ENCODE measurements at places on chromosomes 5 and 9.

DNA sequence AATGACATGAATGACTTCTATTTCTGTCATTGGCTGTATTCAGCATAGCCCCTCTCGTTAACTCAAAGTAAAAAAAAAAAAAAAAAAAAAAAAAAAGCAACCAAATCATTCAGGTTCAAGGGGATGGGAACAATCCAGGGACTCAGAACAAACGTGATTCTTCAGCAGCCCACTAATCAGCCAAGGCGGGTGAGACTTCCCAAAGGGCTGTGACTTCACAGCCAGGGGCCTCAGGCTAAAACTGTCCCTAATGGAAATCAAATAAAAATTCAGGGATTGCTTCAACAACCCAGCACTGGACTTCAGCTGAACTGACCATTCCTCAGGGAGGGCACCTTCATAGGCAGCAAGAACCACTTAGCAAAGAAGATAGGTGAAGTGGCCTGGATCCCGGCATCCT is 86.2 kb upstream of the FAM169A start:
- no peak for DNase-seq

GRCh38 chr9:21653091-21653490 is 149.3 kb upstream of the MTAP start:
- no peak for DNase-seq

DNA sequence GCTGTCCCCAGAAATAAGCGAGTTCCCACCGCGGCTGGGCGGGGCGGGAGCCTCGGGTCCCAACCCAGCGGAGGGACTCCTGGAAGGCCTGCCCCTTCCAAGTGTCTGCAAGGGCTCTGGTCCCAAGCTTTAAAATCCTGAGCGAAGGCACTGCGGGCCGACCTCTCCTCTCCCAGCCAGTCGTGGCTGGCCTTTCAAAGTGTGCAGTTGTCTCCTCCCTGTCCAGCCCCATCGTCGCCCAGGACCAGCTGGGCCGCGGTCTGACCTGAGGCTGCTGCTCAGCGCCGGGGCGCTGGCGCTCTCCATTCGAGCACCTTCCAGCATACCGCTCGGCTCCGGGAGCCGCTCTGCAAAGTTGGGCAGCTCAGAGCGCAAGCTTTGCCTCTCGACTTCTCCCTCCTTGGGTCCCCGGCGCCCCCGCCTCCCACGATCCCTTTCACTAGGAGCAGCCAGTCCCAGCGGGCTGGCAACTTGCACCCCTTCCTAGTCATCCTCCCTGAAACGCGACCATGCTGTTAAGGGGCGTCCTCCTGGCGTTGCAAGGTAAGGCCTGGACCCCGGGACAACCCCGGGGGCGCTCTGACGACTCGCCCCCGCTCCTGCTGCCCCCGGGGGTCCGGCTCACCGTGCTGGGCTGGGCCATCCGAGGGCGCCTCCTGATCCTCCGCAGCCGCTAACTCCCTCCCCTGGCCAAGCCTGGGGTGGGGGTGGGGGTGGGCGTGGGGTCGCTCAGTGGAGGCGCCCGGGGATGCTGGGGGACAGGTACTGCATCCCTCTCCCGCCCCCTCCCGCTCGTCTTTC is at the start of gene MAMDC2:
Gene MAMDC2, plus strand, starts transcription at position 160 of the 801 bp plus-strand sequence. Its CDS starts 350 bp downstream, at position 510.
- DNase-seq: peak; percentile 81

DNA sequence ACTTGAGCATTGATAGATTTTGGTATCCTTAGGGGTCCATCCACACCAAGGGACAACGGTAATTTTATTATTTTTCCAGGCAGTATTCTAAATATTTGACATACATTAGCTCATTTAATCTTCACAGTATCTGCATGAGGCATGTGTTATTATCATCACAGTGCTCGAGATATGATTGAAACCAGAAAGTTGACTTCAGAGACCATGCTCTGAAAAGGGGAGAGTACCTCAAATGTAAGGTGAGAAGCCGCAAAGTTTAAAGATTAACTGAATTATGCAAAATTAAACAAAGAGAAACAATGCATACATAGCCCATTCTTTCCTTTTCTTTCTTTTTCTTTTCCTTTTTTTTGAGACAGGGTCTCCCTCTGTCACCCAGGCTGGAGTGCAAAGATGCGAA is 104.1 kb downstream of the SLC25A46 start:
- DNase-seq: no peak

GRCh38 chr9:117138231-117138630 is 276.6 kb downstream of the ASTN2 start:
- no peak for DNase-seq

GRCh38 chr5:81794226-81794625 is 43.3 kb upstream of the SSBP2 start:
- no peak for DNase-seq

- DNase-seq: no peak
These were observed 155.7 kb upstream of the GPR151 start for GRCh38 chr5:146671561-146672295.

- no peak for DNase-seq
These were observed 494.6 kb downstream of the ENC1 start for GRCh38 chr5:74145951-74146350.

DNA sequence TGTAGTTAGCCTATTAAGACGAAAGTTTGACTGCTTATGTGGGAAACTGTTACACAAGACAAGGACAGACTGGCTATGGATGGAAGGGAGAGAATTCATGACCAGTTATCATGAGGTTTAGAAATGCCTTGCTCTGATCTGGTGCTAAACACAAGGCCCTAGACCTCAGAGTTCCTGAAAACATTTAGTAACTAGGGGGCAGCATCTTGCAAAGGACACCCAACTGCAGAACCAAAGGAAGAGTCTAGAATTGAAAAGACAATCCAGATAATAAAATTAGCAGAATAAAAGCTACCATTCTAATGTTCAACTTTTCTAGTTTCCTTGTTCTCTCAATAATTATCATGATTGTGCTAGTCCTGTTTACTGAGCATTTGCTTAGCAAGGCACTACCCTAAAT is 130.5 kb upstream of the GPR151 start:
- no peak for DNase-seq

DNA sequence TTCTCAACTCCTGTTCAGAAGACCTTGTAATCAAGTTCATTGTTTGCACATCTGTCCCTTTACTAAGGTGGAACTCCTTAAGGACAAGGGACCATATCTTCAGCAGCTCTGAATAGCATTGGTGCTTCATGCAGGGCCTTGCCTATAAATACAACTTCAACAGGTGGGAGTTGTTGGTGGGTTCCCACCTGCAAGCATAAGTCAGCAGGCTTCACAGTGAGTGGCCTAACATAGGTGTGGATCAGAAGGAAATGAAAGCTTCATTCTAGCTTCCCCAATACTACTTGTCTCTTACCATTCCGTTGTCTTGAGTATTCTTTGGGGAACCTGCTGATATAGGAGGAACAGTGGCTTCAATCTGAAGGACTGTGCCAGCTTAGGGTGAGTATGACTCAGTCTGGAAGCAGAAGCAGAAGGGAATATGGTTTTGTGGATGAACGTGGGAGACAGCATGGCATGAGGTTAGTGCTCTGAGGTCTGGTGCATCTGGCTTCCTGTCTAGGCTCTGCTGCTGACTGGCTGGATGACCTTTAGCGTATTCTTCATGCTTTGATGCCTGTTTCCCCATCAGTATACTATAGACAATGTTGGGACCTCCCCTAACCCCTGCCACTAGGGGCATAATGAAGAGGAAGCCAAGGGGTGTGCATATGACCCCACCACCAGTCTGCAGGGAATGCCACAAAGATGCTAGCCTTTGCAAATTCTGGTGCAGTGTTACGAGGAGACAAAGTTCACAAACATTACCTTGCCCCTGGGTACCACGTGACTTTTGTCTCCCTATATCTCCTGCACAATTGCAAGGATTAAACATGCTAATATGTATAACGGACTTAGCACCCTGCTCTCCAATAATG is 192.3 kb downstream of the PALM2AKAP2 start:
- no peak for DNase-seq

GRCh38 chr5:63573380-63573779 is 388.9 kb downstream of the HTR1A start:
- DNase-seq: no peak

DNA sequence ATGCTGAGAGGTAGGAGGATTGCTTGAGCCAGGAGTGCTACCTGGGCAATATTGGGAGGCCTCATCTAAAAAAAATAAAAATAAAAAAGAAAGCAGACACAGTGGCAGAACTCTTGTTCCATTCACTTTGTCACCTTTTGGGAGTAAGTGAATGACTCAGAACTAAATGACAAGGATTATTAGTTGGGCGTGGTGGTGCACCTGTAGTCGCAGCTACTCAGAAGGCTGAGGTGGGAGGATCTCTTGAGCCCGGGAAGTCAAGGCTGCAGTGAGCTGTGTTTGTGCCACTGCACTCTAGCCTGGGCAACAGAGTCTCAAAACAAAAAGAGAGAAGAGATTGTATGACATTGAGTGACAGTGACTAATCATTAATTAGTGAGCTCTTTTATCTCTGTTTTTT is 34.1 kb downstream of the MCCC2 start:
- no peak for DNase-seq

- DNase-seq: no peak
These were observed 132.7 kb downstream of the MPDZ start for GRCh38 chr9:13146840-13147239.

DNA sequence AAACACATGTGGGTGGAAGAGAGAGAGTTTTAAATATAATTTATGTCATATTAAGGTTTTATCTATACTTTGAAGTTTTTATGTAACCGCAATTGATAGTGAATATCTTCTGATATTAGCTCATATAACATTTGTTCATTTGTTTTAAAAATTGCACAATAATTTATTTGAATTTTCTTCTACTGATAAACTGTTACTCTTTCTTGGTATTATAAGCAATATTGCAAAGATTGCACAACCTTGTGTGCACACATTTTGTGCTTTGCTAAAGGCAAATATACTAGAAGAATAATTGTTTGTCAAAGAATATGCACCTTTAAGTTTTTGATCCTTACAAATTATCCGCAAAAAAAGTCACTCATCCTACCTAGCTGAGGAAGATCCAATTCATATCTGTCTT is 275.7 kb downstream of the TLR4 start:
- no peak for DNase-seq

DNA sequence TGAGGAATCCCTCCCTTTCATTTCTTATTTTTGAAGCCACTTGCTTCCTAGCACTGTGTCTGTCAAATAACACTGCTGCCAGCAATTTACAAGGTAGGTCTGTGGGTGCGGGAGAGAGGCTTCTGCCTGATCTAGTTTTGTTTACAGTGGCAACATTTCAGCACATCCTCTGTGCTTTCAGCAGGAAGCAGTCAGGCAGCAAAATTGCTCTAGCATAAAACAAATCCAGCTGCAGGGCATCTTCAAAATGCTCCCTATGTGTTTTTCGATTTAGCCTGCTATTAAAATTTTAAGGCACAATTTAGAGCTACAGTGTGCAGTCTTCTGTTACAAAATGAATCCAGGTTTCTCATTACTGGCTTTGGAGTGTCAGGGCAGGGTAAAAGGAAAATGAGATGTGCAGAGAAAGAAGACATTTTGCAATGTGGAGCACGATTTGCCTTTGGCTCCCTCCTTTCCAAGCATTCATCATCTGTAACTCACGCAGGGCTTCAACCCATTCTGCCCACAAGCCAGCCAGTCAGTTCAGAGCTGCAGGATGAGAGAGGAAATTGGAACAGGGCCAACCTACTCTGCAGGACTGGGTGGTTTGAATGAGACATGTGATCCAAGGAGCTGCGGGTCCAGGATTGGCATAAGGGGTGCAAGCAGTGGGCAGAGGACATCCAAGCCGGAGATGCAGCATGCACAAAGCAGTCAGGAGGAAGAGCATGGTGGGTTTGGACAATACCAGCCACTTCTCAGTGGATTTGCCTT is 143.4 kb upstream of the APC start:
- DNase-seq: no peak

DNA sequence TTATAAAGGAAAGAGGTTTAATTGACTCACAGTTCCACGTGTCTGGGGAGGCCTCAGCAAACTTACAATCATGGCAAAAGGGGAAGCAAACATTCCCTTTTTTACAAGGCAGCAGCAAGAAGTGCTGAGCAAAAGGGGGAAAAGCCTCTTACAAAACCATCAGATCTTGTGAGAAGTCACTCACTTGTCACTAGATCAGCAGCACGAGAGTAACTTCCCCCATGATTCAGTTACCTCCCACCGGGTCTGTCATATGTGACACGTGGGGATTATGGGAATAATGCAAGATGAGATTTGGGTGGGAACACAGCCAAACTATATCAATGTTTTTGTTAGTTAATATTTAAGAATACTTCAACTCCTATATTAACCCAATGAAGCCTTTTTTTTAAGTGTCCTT is 275.2 kb upstream of the CDH9 start:
- no peak for DNase-seq

DNA sequence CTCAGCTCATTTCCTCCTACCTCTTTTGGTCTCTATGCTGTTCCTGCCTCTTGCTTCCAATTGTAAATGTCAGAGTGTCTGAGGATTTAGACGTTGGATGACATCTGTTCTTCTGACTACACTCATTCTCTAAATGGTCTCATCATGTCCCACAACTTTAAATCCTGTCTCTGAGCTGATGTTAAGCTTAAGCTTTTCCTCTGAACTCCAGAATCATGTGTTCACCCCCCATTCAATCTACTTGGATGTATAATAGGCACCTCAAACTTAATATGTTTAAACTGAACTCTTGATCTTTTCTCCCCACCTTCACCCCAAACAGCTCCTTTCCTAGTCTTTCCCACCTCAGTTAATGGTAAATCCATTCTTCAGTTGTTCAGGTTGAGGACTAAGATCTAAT is 433.6 kb downstream of the CSNK1G3 start:
- no peak for DNase-seq

- no peak for DNase-seq
These were observed 63.6 kb upstream of the OLFM1 start for GRCh38 chr9:135023786-135024405.

DNA sequence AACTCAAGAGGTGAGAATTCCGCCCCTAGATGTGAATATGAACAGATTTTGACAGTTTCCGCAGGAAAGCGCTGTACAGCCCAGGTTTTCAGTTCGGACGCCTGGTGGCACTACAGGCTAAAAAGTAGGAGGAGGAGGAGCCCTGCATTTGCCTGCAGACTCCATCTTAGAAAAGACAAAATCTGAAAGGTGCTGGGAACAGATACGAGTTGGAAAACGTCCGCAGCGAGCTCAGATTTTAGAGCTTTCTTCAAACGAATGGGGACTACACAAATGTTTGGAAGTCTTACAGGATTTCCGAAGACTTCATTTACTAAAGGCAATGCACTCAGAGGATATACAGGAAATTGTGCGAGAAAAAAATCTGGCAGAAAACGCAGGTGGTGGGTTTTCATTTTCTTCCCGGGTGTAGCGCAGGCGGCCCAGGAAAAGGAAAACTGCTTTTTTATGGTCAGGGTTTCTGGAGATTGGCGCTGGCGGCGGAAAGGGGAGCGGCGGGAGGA is 9.9 kb upstream of the PCDHB2 start:
- DNase-seq: no peak
